Activated naive CD4-positive, alpha-beta T cell treated with anti-CD3 and anti-CD28 coated beads for 36 hours (primary cell): ENCODE measurements at places on chromosomes 12 and 14.

DNA sequence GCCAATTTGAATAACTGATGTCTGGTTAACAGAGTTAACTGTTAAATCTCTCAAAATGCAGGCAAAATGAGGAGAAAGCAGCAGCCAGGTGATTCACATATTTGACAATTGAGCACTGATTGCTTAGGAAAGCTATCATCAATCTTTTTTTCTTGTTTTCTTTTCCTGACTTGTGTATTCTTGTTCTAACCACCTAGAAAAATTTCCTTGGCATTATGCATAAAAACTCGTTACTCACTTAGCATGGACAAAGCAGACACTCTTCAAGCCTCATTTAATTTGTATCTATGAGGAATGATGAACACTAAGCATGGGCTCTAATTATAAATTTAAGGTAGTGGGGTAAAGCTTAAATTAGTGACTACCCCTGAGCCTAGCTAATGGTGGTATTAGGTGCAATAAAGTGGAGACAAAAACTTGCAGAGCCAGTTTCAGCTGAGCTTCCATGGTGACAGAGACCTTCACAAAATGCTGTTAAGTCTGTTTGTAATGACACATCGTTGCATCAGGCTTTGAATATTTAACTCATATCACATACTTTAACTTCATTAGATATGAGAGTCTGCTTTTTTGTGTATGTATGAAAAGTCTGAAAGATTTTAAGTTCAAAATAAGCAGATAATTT, 52.0 kb downstream of the RASSF9 start:
- no peak for DNase-seq

- DNase-seq = no peak
These were observed 11.4 kb upstream of the CFAP54 start for GRCh38 chr12:96478011-96478410.

DNA sequence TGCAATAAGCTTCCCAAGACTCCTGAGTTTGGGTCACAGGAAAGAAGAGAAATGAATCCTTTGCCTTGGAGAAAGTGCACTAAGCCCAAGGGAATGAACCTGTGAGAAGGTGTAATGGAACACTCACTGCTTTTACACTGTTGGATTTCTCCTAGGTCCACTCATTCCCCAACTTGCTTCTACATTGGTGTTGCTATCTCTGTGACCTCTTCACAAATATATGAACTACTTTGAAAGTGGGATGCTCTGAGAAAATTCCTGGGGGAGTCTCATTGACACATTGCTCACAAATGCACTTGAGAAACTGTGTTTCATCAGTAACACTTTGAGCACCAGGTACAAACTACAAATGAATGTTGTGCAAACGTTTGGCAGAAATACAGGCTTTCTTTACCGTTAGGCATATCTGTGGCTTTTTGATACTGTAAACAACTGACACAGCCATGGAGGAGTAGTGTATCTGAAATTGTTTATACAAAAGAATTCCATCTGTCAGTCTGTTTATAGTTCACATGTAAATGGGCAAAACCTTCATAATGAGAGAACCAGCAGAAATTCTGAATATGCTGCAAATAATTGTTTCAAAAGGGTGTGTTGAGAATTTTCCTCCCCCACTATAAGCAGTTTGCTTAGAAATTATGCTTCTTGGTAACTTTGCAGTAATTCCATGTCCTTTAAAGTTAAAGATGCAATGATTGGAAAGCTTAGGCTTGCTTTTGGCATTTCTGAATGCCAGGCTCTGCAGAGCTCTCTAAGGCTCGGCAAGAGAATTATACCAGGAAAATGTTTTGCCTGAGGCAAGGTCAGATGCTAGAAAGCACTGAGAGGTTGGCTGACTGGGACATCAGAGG, 348.5 kb upstream of the DDHD1 start:
- no peak for DNase-seq

DNA sequence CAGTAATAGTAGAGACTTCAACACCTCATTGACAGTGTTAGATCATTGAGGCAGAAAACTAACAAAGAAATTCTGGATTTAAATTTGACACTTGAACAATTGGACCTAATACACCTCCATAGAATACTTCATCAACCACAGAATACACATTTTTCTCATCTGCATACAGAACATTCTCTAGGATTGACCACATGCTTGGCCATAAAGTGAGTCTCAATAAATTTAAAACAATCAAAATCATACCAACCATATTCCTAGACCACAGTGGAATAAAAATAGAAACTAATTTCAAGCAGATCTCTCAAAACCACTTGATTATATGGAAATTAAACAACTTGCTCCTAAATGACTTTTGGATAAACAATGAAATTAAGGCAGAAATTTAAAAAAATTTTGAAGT, 82.3 kb downstream of the SLC38A4 start:
- DNase-seq = no peak

DNA sequence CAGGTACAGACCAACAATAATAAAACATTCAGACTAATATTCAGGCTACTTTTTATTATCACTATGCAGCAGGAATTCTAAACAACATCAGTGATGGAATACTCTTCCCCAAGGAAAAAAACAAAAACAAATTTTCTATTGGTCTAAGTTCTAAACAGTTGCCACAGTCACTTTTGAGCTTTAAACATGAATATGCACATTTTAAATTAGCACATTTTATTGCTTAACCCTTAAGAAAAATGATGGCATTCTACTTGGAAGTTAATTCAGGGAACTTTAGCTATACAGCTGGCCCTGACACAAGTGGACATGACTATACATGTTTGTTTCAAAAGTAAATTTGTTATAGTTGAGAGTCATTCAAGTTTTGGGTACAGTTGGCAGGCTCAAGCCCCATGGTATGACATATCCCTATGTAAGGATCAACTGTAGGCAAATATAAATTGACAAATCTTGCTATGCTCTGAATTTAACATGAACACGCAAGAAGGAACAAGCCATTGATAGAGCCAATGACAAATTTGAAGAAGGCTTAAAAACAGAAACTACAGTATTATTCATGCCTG, 224.3 kb upstream of the AMIGO2 start:
- no peak for DNase-seq

DNA sequence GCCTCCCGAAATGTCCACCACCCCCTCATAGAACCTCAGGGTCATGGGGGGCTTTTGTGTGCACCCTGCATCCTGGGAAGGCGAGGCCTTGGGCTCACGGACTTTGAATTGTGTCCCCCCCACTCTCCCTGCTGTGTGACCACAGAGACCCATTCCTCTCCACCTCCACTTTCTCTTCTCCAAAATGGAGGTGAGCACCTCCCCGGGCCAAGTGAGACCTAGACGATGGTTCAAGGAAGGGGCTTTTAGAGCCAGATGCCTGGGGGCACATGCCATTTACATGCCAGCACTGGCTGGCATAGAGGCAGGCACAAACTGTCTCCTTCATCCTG, 33.5 kb downstream of the CYP46A1 start:
- DNase-seq = no peak
